NCI-H526 (cell line): ENCODE measurements at places on chromosomes 4 and X.

DNA sequence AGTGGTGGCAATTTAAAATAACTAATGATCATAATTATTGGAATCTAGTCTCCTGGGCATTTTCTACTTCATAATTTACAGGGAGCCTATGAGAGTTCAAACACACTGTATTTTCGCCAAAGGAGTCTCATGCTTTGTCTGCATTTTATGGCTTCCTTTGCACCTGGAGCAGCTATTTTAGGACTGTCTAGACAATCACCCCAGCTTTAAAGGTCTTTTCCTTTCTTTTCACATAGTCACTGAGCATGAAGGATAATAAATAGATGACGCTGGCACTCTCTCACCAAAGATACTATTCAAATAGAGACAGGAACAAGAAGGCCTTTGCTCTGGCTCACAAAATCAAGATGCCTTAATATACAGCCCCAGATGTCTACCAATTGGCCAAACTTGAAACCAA, 43.0 kb downstream of the AMELX start:
- DNase-seq, result no peak

GRCh38 chrX:38939067-38939466, 137.8 kb downstream of the MID1IP1 start:
- DNase-seq, result no peak

DNA sequence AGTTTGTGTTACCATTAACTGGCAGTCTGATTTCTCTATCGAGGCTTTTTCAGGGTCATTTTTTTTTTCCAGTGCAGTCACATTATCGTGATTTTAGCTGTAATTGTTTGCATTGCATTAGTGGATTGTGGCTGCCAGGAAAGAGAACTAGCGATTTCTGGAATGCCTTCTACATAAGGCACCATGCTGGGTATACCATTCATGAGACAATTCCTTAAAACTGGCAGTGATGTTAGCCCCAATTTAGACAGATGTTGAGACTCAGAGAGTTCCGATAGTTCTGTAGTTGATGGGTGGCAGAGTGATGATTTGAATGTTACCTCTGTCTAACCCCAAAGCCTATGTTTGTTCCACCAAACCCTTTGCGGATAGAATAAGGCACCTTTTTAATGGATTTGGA, 175.4 kb upstream of the TENM3 start:
- DNase-seq, result no peak

GRCh38 chr4:184420402-184420801, 53.9 kb downstream of the IRF2 start:
- no peak for DNase-seq

- DNase-seq, result no peak
These were observed 14.1 kb downstream of the PSAPL1 start for GRCh38 chr4:7420661-7421040.

DNA sequence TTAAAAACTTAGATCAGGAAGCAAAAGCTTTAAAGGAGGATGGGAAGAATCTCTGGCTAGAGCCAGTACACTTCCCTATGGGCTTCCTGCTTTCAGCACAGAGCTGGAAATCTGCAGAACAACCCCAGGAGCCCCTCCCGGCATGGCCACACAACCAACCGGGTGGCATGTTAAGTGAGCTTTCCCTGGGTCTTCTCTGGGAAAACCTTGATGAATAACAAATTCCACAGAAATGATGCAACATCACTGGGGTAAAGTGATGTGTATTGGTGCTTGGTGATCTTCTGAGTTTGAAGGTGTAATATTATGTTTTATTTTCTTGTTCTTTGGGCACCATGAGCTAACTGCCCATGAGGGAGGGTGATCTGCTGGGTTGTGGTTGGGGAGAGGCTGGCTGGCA, 22.1 kb downstream of the NHS start:
- no peak for DNase-seq

GRCh38 chr4:98996056-98996764, 689 bp downstream of the METAP1 start:
- peak; percentile 34 for DNase-seq

DNA sequence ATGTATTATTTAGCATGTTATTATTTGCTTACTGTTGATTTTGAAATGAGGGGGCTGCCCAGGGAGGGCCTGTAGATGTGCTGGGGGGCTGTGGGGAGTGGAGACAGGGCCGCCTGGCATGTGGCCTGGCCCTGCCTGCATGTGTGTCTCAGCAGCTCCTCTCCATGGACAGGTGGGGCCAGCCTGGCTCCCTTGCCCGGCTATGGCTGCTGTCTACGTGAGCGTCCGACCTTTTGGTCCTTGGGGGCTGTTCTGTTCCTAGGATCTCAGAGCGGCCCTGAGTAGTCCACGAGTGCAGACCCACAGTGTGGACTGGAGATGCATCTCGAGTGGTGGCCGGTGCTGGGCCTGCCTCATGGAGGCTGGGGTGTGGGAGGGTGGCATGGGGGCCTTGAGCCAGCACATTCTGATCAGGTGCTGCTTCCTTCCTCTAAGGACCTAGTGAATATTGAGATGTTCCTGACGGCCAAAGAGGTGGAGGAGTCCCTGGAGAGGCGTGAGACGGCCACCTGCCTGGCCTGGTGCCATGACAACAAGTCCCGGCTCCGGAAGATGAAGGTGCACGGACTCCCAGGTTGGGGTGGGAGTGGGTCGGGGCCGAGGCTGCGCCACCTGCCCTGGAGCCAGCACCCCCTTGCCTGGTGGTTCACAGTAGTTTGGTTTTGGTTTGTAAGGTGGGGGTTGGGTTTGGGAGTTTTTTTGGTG, 24.9 kb upstream of the UVSSA start:
- no peak for DNase-seq

DNA sequence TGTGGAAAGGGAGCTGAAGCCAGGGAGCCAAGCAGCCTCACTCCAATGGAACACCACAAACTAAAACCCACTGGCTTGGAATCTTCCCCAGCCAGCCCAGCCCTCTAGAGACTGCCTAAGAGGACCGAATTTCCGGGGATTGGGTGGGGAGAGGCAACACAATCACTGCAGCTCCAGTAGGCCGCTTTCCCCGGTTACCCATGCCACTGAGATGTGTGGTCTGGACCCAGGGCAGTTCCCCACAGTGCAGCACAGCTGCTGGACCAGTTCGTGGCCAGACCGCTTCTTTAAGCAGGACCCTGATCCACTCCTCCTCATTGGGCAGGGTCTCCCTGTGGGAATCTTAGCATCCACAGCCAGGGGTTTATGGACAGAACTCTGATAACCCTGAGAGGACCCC, 91.9 kb upstream of the PAGE3 start:
- DNase-seq, result no peak

GRCh38 chr4:65046192-65047133, 623.8 kb downstream of the EPHA5 start:
- peak; percentile 11 for DNase-seq

- no peak for DNase-seq
These were observed 79.4 kb downstream of the FTHL17 start for GRCh38 chrX:30992381-30992904.

DNA sequence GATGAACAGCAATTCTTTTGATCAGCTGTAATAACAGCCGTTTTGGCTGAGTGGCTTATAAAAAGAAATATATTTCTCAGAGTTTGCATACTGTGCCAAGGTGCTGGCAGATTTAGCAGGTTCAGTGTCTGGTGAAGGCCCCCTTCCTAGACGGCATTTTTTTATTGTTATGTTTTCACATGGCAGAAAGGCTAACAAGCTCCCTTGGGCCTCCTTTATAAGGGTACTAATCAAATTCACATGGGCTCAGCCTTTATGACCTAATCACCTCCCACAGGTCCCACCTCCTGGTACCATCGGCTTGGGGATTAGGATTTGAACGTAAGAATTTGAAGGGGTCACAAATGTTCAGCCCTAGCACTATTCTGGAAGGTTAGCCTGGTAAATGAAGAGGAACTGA, 431.9 kb downstream of the SPOCK3 start:
- DNase-seq, result no peak

DNA sequence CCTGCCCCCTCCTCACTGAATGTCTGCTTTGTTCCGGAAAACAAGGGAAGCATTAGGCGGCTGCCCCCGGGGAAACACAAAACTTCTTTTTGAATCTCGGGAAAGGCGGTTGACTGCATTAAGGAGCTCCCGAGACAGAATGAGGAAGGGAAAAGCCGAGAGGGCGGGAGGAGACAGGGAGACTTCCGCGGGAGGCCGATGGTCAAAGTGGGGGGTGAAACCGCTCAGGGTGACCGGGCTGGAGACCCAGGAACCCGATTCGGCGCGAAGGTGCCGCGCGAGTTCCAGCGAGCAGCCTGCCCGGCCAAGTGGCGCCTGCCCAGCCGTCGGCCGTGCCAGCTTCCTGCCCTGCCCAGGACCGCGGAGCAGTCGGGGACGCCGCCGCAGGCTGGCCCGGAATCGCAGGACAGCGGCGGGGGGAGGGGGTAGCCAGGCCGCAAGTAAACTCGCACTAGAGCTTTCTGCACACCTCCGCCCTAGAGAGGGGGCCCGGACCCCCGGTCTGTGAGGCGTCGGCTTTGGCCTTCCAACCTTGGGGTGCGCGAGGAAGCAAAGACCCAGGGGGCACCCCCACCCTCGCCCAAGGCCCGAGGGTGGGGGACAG, 55.1 kb upstream of the BCOR start:
- DNase-seq, result peak; percentile 72

- DNase-seq, result no peak
These were observed 124.2 kb downstream of the C4orf51 start for GRCh38 chr4:145804116-145804515.

- no peak for DNase-seq
These were observed 19.2 kb downstream of the PPP3CA start for GRCh38 chr4:101328063-101328602.

DNA sequence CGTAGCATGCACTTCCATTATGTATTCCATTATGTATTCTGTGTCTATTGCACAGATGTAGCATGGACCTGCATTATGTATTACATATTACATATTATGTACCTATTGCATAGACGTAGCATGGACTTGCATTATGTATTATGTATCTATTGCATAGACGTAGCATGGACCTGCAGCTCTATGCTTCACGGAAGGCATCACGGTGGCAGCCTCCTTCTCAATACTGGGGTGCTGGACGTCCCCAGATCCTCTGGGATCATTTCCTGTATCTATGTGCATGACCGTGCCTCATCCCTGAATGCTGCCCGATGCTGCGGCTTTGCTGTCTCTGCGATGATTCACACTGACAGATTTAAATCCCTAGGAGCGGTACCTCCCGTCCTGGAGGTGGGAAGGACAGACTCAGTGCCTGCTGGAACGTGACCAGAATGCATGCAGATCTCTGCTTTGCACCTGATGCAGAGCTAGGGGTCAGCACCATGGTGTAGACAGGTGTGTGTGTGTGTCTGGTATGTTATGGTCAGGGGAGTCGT, 317.5 kb downstream of the DHRSX start:
- no peak for DNase-seq

- DNase-seq, result peak; percentile 45
These were observed 905 bp downstream of the NSUN7 start for GRCh38 chr4:40750461-40751258.

DNA sequence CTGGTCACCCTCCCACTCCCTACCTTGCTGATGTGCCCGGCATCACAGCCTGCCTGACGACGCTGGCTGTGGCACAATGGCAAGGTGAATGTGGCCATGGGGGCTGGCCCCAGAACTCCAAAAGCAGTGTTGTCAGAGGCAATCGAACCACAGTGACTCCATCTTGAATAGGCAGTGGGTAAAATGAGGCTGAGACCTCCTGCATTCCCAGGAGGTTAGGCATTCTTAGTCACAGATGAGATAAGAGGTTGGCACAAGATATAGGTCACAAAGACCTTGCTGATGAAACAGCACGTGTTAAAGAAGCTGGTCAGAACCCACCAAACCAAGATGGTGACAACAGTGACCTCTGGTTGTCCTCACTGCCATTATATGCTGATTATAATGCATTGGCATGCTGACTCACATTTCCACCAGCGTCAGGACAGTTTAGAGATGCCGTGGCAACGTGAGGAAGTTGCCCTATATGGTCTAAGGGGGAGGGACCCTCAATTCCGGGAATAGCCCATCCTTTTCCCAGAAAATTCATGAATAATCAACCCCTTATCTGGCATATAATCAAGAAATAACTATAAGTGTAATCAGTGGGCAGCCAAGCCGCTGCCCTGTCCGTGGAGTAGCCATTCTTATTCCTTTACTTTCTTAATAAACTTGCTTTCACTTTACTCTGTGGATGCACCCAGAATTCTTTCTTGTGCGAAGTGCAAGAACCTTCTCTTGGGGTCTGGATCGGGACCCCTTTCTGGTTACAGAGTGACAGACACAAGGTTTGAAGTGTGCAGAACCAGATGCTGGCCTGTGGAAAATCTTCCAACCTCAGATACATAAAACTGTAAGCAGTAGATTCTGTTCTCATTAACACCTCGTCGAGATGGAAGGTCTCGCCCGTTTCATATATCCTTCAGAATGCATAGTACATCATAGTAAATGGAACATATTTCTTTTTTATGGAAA, 26.8 kb upstream of the CLDN24 start:
- no peak for DNase-seq

GRCh38 chr4:88696630-88697029, 999 bp downstream of the NAP1L5 start:
- DNase-seq, result no peak

DNA sequence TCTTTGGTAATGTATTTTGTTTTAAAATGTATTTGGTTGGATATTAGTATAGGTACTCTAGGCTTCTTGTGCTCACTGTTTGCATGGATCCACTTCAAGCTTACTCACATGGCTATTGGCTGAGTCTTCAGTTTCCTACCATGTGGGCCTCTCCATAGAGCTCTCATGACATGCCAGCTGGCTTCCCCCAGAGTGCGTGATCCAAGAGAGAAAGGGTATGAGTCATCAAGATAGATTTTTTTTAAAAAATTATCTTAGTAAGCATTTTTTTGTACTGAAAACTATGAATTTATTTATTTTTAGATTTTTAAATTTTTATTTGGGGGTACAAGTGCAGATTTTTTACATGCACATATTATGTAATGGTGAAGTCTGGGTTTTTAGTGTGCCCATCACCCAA, 219.1 kb upstream of the AMOT start:
- DNase-seq, result no peak

GRCh38 chr4:8177956-8178355, 19.3 kb upstream of the ABLIM2 start:
- DNase-seq, result no peak

DNA sequence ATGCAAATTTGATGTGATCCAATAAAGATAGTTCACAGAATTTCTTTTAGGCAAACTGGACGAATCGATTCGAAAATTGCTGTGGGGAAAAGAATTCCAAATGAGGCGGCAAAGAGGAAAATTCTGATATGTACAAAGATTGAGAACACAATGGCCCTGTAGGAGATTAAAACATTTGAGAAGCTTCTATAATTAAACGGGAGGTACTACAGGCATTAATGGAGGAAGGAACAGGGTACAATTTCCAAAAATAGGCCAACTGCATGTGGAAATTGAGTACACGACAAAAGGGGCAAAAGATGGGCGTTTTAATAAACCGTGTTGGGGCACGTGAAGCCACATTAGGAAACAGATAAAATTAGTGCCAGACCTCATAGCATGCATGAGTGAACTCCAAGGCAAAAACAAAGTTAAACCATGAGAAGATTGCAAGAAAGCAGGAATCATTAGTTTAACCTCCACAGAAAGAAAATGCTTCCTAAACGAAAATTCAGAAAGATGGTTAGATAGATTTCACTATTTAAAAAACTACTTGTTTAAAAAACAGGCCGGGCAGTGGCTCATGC, 68.4 kb downstream of the DHRSX start:
- no peak for DNase-seq
